ENCODE measurements at places on chromosomes 6 and 20. TPM values are rescaled to one million over a fixed set of nuclear protein-coding genes. Genes with fewer than 3 reads are reported as not detected.

DNA sequence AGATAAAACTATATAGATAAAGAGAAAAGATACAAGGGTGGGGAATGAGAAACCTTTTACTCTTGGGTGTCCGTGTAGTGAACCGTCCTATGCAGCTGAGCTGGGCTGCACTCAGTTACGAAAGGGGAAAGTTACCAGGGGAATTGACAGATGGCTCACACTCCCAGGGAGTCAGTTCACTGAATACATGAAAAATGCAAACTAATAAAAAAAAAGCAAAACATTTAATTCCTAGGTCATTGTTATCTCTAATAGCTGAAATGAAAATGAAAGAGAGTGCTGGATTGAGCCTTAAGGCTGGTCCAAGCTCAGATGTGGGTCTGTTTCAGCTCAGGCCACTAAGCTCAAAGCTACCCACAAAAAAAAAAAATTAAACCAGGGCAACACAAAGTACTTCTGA, 138.0 kb downstream of the THBS2 start:
- DNase-seq = no peak

ENPP1 gene
- 7.7 TPM for total RNA-seq

DNA sequence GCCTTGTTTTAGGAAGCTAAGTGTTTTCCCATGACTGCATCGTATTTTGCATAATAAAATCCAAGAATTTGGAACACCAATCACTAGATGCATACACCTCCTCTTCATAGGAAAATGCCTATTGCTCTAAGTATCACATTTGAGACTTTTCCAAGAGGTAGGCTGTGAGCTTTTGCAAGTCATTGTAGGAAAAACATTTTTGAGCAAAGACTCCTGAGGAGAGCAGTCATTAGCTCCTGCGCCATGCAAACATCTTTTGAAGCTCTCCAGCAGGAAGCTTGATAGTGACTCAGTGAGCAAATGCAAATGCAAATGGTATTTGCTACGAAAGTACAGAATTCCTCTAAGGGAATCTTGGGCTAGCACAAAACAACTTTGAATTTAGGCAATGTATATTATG, 750.4 kb downstream of the QKI start:
- no peak for DNase-seq

SEMG1 gene
- total RNA-seq = 0.21 TPM

GRCh38 chr6:3094815-3095214, 23.7 kb upstream of the BPHL start:
- DNase-seq = no peak

- DNase-seq = no peak
These were observed 70.8 kb upstream of the DYNLRB1 start for GRCh38 chr20:34445177-34446065.

- no peak for DNase-seq
These were observed 25.5 kb upstream of the STX16 start for GRCh38 chr20:58625585-58625984.

HAO1 gene
- total RNA-seq = not detected

SLC13A3 gene
- total RNA-seq = not detected

GRCh38 chr6:126807876-126808275, 310.6 kb upstream of the RSPO3 start:
- DNase-seq = no peak

GRCh38 chr6:16135066-16135465, 6.2 kb downstream of the MYLIP start:
- no peak for DNase-seq

DNA sequence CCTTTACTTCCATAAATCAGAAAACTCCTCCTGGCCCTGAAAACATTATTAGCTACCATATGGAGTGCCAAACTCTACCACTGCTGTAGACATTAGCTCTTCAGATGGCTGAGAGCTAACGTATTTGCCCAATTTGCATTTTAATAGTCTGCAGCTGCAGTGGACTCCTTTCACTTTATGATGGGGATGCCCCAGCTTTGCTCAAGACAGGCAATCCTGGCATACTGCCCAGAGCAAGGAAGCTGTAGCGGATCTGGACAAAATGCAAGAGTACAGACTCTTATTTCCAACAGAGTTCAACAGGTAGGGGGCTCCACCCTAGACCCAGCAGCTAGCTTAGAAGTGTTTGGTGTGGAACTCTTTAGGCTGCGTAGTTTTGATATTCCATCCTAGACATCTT, 246.7 kb downstream of the FOXC1 start:
- no peak for DNase-seq

- DNase-seq = no peak
These were observed 165.2 kb downstream of the CLIC5 start for GRCh38 chr6:45850378-45851033.

- DNase-seq = no peak
These were observed 81.6 kb downstream of the EPB41L2 start for GRCh38 chr6:130981409-130981808.

- DNase-seq = no peak
These were observed 26.4 kb upstream of the PHACTR3 start for GRCh38 chr20:59577809-59578435.

DNA sequence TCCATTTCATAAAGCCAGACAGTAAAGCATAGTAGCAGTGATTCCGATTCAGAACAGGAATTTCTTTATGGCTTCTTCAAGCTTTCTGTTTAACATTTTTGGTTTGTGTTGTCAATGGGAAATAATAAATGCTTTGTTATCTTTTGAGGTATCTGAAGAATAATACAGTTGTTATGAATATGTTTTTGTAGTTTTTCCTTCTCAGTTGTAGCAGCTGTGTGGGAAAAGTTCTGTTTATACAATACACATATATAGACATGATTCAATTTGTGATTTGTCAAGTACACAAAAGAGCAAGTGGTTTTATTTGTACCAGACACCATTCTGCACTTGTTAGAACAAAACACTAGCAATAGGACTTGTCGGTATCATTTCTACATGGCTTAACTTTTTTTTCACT, 96.6 kb downstream of the CDYL start:
- no peak for DNase-seq

DNA sequence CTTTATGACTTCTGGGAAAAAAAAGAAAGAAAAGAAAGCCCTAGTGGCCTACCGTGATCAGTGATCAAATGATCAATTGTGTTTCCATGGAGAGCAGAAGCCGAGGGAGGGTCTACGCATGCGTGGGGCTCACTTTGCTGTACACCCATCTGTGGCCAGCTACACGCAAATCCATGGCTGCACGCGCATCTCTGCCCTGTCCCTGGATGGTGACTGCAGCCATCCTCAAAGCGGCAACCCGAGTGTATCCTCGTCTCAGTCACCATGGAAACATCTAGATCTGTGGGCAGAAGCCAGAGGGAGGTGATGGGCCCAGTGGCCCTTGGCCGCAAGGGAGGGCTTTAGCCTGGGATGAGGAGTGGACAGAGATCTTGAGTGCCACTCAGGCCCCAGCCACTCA, 785 bp upstream of the ULBP3 start:
- DNase-seq = no peak

GRCh38 chr6:125844989-125845388, 54.2 kb downstream of the NCOA7 start:
- DNase-seq = no peak

DNA sequence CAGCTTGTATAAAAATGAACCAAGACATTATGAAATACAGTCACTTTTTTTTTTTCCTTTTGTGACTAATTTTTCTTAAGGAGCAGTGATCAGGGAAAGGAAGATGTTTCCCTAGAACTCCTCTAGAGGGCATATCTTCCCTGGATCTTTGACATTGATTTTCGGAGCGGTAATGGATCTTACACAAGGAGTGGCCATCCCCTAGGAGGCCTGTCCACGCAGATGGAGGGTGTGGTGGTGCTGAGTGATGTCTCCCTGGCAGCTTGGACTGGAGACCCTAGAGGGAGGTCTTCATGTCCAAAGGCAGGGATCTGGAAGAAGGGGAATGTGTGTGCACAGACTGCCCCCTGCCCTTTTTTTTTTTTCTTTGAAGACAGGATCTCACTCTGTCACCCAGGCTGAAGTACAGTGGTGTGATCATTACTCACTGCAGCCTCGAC, 7.0 kb upstream of the KIFC1 start:
- DNase-seq = no peak

DNA sequence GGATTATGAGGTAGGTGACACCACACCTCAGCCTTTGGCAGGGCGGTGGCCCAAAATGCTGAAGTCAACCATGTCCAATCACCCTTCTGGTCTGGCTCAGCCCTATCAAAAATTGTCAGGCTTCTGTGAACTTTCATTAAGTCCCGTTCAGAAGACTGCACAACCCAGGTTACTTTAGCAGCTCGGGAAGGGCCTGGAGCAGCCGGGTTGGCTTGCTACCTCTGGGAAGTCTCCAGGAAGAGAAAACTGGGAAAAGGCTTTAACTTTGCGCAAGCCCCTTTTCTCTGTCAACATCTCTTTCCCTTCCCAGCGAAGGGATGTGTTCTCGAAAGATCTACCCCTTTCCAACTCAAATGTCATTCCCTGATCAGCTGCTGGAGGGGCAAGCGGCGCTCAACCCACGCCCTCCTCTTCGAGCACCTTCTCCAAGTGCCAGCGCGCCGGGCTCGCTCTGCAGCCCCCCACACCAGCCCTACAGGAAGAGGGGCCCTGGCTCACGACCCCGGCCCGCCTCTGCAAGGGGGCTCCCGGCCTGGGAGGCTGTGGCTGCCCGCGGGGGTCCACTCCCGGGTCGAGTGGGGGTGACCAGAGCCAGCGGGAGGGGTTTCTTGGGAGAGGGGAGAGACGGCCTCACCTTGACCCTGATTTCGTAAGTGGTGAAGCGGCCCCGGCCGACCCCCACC, 573 bp downstream of the SNX3 start:
- peak; percentile 18 for DNase-seq

DNA sequence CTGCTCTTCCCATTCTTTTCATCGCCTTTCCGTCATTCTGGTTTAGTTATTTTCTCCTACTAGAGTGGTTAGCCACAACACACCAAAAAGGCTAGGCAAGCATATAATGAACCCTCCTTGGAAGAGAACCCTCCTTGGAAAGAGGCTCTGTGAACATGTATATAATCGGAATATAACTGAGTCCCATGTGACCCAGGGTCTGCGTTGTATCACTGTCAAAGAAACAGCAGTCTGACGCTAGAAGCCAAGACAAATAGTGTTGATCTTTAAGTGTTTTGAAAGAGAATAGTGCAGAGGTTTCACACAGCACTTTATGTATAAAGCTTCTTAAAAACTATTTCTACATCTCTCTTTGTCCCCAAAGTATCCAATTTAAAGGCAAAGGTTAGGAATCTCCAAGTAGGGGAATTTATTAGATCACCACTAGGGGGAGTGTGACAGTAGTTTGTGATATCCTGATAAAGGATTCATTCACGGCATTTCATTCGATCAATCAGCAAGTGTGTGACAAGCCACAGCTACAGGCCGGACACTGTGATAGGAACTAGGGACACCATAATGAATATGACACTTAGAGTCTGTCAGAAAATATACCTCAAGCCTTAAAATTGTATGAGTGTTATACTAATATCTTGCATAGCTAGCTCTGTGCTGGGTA, 395.3 kb downstream of the CD109 start:
- peak; percentile 25 for DNase-seq

SLC25A27 gene
- 8.8 TPM for total RNA-seq

CLPSL1 gene
- not detected for total RNA-seq

- DNase-seq = no peak
These were observed 305.4 kb downstream of the UTRN start for GRCh38 chr6:144590532-144590931.

GRCh38 chr6:90811596-90812226, 224.8 kb upstream of the MAP3K7 start:
- DNase-seq = no peak

GRCh38 chr6:34150766-34151165, 4.9 kb upstream of the GRM4 start:
- DNase-seq = no peak

DNA sequence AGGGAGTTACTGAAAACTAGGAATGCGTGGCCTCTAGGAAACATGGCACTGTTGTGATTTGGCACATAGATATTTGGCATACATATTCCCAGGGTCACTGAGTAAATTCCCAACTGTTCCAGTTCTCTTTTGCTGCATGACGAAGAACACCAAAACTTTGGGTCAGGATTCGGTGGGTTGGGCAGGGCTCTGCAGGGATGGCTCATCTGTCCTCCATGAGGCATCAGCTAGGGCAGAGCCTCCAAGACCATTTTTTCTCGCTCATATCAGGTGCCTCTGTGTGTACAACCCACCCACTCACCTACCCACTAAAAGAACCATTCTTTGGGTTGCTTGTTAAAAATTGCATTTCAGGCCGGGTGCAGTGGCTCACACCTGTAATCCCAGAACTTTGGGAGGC, 57.1 kb downstream of the SSR1 start:
- no peak for DNase-seq

Measured in Calu3 (cell line).